ENCODE measurements at places on chromosomes 12 and 14.
A peak's percentile ranks its signal among the peaks of the same experiment; 100 is the strongest.

DNA sequence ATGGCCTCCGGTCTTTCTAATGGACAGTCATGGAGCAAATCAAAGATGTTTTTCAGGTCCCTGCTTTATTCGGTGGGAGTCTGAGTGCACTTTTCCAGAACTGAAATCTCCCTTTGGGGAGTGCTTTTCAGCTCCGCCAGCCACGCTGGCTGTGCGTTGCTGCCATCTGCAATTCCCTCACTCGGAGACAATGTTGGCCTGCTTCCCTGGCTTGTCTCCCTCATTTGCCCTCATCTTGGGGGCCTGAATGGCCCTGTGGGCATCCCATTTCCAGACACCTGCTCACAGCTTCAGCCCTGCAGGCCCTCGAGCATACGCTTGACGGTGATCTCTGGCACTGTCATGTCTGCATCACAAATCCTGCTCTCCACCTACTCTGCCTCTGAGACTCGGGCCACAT lies 103.8 kb downstream of the CCDC92 start:
- DNase-seq = no peak

DNA sequence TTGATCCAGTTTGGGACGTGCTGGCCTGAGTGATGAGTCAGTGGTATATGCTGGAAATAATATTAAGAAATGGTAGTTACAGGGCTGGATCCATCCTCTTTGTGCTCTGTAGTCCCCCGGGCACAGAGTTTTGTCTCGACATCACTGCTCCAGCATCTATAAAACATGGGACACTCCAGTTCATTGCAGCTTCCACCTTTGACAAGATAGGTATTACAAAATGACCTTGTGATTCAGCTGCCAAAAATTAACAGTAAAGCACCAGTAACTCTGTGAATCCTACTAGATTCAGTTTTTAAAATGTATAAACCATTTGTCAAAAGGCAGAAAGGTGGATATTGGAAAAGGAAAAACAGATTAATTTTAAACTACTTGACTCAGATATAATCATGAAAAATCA lies 14.6 kb upstream of the GNG2 start:
- no peak for DNase-seq

- DNase-seq = no peak
Observed at GRCh38 chr14:30077946-30078345, 150.3 kb upstream of the PRKD1 start.

- no peak for DNase-seq
Observed at GRCh38 chr14:51293149-51293911, 53.3 kb downstream of the TMX1 start.

DNA sequence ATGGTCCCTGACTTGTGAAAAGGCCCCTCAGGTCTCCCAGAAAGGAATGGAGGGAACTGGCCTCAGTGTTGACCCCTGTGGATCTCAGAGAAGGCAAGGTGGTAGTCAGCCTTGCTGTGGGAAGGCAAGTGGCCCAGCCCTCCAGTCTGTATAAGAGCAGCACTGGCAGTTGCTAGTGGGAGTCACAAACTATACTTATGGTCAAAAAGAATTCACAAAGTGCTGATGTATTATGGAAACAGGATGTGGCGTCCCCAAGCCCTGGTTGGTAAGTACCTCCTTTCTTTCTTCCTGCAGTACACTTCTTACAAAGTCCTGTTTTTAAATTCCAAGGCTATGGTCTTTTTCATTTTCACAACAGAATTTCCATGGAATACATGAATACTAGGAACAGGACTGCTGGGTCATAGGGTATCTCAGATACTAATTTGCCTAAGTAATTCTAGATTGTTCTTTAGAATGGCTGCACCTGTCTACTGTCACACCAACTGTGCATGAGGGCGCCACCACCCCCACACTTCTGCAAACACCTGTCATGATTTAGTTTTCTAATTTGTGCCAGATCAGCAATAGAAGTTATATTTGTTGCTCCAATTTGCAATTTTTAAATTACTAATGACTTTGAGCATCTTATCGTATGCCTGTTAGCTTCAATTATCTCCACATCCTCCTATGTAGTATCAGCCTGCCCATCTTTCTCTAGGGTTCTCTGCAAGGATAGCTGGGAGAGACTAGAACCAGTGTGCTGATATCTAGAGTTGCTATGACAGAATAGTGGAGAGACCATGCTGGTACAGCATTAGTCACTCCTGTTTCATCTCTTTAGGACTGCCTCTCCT lies 40.7 kb upstream of the TMEM263 start:
- DNase-seq = no peak

DNA sequence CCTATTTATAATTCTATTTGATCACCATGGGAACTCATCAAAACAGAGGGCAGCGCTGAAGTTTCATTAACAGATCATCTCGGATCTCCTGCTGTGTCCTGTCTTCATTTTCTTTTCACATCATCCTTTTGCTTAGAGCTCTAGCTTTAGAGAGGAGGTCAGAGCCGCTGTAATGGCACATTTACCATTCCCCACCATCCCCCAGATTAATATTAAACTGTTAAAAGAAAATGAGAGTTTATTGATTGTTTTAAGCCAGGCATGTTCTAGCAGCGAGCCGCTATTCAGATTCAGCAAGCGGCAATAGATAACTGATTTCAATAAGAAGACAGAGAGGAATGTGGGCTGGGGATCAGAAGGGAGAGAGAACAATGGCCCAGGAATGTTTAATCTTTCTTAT lies 308.8 kb downstream of the EGLN3 start:
- no peak for DNase-seq

DNA sequence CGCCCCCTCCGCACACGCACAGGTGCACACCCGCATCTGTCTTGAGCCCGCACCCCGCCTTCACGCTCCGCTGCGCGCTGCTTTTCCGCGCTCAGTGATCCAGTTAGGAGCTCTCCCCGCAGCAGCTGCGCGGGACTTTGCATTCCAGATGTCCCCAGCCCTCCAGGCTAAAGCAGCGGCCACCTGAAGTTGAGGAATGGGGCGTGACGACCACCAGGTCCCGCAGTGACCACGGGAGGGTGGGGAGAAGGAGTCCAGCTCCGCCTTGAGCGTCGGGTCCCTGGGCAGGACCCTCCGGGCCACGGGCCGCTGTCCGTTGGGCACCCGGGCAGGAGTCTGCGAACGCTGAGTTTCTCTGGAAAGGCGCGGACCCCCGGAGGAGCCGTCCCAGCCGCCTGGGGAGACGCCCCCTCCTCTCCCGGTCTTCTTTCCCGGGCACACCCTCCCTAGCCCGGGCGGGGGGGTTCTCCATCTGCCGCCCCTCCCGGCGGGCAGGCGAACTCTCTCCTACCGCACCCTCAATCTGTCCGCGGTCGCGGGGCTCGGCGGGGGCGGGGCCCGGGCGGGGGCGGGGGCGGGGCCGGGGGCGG lies 334 bp upstream of the TMEM132C start:
- DNase-seq = peak; percentile 47

DNA sequence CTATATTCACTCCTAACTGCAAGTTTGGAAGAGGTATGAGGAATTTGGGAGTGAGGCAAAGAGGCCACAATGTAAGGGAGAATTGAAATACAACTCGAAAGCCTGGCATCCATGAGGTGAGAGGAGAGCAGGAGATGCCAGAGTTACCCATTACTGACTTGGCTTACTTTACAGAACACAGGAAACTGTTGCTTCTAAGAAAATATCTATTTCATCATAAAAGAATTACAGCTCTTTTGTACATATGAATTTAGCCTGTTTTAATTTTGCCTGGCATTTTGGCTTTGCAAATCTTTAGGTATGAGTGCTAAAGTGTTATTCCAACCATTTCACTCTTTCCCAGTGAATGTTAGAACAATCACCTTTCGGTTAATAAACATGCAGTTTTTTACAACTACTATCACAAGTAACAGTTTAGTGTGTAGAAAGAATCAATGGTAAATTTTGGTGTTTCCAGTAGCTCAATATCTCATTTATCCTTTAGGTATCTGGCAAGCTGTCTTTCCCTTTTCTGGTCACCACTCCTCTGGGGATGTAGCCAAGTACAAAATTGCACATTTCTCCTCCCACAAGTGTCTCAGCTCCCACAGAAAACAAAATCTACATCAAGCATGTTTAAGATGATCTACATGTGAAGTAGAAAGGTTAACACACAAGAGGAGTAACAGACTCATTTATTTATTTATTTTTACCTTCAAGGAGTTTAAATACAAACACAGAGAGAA lies 196.6 kb upstream of the DCN start:
- no peak for DNase-seq

GRCh38 chr12:48629541-48629940 lies 52.5 kb downstream of the KANSL2 start:
- no peak for DNase-seq

DNA sequence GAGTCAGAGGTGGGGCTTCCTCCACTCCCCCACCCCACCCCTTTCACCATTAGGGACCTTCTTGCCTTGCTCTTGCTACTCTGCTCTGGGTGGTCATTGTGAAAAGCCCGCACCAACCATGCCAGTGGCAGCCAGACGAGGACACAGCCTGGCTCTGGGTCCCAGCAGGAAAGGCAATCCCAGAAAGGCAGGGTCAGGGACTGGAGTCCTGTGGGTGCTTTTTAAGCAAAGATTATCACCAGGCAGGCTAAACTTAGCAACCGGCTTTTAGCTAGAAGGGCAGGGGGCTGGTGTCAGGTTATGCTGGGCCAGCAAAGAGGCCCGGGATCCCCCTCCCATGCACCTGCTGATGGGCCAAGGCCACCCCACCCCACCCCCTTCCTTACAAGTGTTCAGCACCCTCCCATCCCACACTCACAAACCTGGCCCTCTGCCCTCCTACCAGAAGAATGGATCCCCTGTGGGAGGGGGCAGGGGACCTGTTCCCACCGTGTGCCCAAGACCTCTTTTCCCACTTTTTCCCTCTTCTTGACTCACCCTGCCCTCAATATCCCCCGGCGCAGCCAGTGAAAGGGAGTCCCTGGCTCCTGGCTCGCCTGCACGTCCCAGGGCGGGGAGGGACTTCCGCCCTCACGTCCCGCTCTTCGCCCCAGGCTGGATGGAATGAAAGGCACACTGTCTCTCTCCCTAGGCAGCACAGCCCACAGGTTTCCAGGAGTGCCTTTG lies 1.2 kb upstream of the GAPDH start:
- DNase-seq = peak; percentile 78

GRCh38 chr14:100535287-100536120 lies 51.7 kb downstream of the BEGAIN start:
- peak; percentile 17 for DNase-seq

GRCh38 chr14:103078860-103079587 lies 5.0 kb upstream of the LBHD2 start:
- DNase-seq = no peak

DNA sequence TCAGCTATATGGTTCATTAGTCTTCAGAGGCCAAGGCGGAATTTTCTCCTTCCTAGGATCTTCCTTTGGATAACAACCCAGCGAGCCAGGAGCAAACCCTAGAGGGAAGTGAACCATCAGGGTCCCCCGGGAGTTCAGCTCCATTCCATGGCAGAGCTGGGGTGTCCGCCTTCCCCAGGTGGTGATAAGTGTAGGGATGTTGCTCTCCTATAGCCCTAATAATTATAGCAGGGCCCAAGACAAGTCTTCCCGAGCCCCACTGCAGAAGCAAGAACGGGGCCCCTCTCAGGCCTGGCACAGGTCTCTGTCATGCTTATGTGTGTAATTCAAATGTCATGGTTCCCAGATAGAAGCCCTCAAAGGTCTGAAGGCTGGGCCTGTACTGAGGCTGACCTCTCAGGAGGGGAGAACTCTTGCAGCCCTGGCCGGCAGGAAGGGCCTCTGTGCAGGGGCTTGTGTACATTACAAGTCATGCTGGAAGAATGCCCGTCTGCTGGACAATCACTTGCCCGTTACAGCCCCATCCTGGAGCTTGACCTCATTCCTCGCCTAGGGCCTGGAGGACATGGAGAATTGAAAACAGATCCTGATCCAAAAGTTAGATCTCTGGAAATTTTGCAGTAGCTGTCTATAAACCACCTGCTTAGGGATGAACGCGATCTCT lies 17.3 kb downstream of the LRTM2 start:
- DNase-seq = no peak

DNA sequence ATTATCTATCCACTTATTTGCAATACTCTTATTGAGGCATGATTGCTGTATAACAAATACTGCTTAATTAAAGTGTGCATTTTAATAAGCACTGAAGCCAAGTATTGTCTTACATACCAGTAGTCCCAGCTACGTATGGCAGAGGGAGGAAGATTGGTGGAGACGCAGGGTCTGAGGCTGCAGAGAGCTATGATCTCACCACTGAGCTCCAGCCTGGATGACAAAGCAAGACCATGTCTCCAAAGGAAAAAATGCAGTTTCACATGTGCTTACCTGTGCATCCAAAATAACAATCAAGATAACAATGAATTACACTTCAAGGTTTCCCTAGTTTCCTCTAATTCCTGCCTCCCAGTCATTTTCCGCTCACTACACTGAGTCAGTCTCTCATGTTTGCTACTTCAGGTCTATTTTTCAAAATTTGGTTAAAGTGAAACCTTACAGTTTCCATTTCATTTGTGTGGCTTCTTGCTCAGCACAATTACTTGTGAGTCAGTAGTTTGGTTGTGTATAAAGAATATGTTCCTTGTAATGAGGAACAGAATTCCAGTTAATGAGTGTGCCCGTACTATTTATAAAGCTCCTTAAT lies 1250.1 kb downstream of the TMEM121 start:
- DNase-seq = no peak

DNA sequence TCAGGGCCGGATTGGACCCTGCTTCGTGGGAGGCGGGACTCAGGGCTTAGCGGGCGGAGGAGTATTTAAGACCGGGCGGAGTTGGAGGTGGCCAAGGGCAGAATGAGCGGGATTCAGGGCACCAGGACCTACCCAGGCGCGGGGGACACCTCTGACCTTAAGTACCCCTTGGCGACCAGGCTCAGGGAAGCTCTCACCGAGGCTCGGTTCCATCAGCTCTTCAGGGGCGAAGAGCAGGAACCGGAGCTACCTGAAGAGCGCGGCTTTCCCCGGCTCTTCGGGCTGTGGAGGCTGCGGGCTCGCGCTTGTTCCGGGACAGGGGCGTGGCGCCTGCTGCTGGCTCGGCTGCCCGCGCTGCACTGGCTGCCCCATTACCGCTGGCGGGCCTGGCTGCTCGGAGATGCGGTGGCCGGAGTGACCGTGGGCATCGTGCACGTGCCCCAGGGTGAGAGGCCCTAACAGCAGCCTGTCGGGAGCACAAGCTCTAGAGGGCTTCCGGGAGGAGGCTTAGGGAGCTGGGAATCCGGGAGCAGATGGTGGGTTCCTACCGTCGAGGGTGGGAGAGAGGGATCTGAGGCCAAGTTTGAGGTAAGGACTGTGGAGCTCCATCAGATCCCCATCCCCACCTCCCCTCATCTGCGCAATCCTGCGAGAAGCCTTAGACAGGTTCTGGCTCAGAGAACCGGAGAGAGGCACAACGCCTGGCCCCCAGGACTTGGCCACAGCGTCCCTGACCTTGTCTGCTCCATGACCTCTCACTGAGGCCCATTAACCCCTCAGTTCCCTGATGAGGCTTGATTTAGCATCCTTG lies 8.4 kb downstream of the ARHGEF25 start:
- no peak for DNase-seq

DNA sequence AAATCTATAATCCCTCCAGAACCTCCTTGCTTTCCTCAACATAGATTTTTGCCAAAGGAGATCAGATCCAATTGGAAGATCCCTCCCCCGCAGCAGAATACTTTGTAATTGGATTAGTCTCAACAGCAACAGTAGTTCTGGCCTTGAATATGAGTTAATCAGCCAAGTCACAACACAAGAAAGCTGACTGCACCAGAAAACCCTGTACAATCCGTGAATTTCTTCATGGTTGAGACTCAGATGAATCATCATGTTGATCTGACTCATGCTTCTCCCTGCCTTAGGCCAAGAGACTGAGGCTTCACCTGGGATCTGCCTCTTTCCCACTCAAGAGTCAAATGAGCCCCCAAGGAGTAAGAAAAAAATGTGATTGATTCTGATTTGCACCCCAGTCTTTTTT lies 3.0 kb upstream of the METTL17 start:
- DNase-seq = no peak

GRCh38 chr12:43758247-43758727 lies 303 bp downstream of the PUS7L start:
- DNase-seq = no peak

GRCh38 chr12:26795910-26796309 lies 37.1 kb downstream of the ITPR2 start:
- DNase-seq = no peak
